Activated CD4-positive, alpha-beta T cell treated with anti-CD3 and anti-CD28 coated beads for 1 hour (primary cell): ENCODE measurements at places on chromosomes 11 and 22.

DNA sequence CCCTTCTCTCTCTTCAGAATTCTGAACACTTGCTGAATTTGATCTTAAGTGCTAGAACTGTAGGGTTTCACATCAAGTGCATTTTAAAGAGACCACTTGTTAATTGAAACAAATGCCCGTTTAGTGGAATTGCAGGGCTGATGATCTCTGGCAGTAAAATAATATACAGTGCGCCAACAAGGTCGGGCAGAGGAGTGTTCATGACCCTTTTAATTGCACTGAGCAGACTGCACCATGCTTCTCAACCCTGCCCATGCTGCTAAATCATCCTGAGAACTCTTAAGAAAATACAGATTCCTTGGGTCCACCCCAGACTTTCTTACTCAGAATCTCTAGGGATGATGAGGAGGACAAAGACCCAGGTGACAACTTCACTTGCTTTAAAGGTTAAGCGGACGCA is 73.5 kb downstream of the SC5D start:
- no peak for DNase-seq

- DNase-seq: no peak
These were observed 30.7 kb downstream of the PRR5L start for GRCh38 chr11:36326524-36327419.

- no peak for DNase-seq
These were observed 28.9 kb downstream of the SLC22A12 start for GRCh38 chr11:64619811-64620380.

GRCh38 chr11:102489186-102490145 is 36.9 kb upstream of the TMEM123 start:
- DNase-seq: no peak

DNA sequence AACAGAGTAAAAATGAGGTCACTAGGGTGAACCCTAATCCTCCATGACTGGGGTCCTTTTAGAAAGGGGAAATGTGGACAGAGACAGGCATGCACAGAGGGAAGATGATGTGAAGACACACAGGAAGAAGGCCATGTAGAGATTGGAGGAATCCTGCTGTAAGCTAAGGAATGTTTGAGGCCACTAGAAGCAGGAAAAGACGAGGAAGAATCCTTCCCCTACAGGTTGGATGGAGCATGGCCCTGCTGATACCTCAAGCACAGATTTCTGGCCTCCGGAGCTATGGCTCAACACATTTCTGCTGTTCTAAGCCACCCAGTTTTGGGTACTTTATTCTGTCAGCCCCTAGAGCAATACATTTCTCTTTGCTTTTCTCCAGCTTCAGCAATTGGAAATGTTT is 486.9 kb downstream of the MIAT start:
- DNase-seq: no peak

GRCh38 chr11:127875131-127875530 is 712.2 kb downstream of the ETS1 start:
- no peak for DNase-seq

DNA sequence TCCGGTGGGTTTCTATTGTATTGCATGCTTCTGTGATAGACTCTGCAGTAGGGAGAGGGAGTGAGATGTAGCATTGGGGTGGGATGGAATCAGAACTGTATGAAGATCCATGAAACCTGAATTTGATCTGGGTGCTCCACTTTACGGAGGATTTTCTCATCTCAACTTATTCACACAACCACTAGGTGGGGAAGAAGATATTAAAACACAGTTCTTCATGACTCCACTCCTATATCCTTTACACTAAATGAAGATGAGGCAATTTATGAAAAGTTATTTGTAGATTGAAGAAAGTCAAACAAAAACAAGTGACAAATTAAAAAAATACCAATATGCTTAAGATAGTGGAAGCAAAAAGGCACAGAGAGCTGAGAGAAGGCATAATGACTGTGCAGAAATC is 92.6 kb upstream of the PDGFD start:
- DNase-seq: no peak

DNA sequence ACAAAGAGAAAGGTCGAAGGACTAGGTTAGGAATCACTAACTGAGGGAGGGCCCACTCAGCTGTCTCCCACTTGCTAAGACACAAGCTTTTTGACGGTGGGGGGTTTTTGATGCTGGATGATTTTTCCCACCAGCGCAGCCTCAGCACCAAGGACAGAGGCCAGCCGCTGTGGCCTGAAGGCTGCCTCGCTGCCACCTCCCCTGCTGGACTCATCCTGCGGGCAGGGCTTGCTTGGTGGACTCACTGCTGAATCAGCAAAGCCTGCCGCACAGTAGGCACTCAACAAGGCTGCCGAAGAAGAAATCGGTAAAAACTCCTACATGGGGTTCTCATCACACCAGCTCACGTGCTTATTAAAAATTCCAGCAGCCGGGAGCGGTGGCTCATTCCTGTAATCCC is 2.6 kb downstream of the ALG12 start:
- DNase-seq: no peak

- DNase-seq: peak; percentile 52
These were observed 12.7 kb upstream of the TREH start for GRCh38 chr11:118691926-118692830.

- no peak for DNase-seq
These were observed 82.2 kb upstream of the SUSD2 start for GRCh38 chr22:24099071-24099470.

DNA sequence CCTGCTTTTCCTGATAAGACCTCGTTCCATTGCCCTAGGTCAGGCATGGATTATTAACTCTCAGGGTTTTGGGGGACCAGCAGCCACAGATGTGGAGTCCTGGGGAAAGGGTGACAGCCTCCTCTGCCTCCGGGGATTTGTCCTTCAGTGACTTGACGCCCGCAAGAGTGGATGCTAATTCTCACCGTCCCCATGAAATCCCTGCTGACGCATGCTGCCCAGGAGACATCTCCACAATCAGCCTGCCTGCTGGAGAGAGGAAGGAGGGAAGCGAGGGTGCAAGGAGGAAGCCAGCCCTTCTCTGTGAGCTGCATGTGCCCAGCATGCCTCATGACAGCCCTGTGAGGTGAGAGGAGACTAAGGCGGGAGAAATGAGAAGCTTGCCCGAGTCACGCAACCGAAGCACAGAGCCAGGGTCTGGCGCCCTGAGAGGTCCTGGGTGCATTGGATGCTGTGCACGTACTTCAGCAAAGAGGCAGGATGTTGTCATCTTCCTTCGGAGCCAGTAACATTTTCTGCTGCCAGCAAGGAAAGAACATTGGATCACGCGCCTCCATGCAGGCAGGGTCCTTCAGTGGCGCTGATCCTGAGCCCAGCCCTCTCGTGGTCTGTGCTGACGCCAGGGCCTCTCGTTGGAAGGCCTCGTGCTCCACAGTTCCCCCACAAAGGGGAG is 27.3 kb upstream of the KRTAP5-6 start:
- no peak for DNase-seq

DNA sequence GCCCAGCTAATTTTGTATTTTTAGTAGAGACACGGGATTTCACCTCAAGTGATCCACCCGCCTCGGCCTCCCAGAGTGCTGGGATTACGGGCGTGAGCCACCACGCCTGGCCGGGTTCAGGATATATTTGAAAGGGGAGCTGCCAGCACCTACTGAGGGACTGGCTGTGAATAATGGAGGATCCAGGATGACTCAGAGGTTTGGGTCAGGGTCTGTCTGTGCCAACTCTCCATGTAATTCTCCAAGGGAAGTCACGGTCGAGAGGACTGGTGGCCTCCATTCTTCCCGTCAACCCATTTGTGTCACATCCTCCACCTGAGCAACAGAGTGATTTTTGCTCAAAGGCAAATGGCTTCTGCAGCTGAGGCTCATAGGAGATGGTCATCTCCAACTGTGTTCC is 3.6 kb upstream of the ARRB1 start:
- no peak for DNase-seq

DNA sequence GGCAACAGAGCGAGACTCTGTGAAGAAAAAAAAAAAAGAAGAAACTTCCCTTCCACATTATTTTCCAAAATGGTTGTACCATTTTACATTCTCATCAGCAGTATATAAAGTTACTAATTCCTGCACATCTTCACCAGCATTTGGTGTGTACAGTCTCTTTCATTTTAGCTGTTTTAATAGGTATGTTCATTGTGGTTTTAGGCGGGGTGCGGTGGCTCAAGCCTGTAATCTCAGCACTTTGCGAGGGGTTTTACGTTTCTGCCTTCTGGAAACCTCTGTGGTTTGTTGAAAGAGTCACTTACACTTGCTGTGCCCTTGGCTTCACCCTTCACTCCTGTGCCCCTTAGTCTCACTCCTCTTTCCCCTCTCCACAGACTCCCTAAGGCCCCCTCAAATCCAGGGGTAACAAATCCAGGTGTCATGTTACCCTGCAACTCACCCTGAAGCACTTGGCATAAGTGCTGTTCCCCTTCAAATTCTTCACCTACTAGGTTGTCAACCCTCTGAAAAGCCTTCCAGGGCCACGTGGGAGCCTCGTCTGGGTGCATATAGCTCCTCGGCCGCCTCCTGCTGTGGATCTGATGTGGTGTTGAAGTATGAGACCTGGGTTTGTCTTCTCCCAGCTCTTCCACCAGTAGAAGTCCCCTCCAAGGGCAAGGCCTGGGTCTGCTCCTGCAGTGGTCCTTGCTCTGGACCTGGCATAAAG is 20.8 kb downstream of the TOB2 start:
- no peak for DNase-seq

- no peak for DNase-seq
These were observed 39.9 kb downstream of the SERGEF start for GRCh38 chr11:17972987-17973386.

- DNase-seq: no peak
These were observed 6.9 kb upstream of the MUC5AC start for GRCh38 chr11:1150769-1151365.

GRCh38 chr11:11543656-11544055 is 78.1 kb downstream of the GALNT18 start:
- no peak for DNase-seq

GRCh38 chr22:29651652-29652051 is 48.2 kb downstream of the NF2 start:
- no peak for DNase-seq

- DNase-seq: no peak
These were observed 26.2 kb downstream of the ELF5 start for GRCh38 chr11:34487430-34487829.

GRCh38 chr22:27725661-27726060 is 75.9 kb downstream of the MN1 start:
- DNase-seq: no peak

GRCh38 chr11:65013888-65014725 is at the start of gene ARL2:
TSS of gene ARL2 (plus strand) at chr11:65014160. CDS start at chr11:65014208, 48 bp downstream.
- peak; percentile 75 for DNase-seq

DNA sequence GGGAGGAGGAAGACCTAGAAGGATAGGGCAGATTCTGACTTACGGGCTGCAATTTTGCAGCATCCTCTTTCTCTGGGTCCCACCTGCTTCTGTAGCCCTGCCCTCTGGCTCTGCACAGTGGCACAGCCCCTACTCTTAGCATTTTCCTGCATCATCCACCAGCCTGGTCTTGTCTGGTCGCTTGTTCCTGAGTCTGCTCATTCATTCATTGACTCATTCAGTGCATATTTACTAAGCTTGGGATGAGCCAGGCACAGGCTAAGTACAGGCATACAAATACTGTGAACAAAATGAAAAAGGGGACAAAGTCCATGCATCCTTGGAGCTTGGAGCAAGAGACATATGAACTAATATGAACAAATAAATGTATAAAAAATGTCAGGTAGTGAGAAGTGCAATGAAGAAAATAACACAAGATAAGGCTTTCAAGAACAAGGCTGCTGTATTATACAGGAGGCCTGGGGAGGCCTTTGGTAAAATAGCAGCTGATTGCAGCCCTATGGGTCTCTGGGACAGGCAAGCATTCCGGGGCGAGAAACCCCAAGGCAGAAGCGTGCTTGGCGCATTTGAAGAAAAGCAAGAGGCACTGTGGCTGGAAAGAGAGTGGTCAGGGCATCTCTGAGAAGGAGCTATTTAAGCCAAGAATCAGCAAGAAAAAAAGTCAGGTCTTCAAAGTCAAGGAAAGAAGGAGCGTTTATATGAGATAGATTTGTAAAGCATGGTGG is 108.0 kb upstream of the ALX4 start:
- no peak for DNase-seq

GRCh38 chr11:23473782-23474181 is 613.5 kb upstream of the CCDC179 start:
- DNase-seq: no peak

DNA sequence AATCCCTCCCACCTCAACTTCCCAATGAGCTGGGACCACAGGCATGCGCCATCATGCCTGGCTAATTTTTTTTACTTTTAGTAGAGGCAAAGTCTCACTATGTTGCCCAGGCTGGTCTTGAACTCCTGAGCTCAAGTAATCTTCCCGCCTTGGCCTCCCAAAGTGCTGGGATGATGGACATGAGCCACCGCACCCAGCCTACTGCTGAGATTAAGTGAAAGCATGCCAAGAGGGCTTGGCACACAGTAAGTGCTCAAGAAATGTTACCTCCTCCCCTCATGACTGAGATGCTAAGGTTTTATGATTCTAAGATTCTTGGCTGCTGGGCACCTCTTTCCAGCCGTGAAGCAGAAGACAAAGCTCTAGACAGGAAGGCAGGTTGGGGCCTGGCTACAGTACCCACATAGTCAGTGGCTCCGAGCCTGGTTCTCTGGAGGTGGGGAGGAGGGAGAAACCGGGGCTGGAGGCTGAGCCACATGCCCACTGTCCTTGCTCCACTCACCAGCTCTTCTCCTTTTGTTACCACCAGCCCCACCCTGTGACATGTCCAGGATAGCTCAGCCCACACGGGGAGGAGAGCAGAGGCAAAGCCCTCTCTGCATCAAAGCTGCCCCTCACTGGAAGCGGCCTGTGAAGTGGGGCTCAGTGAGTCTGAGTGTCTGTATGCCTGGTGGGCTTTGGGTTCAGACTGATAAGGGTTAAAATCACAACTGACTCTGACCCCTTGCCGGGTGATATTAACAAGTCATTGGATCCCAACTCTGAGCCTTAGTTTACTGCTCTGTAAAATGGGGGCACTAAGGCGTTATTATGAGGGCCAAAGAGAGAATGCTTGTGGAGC is 12.9 kb downstream of the ARHGEF17 start:
- no peak for DNase-seq

DNA sequence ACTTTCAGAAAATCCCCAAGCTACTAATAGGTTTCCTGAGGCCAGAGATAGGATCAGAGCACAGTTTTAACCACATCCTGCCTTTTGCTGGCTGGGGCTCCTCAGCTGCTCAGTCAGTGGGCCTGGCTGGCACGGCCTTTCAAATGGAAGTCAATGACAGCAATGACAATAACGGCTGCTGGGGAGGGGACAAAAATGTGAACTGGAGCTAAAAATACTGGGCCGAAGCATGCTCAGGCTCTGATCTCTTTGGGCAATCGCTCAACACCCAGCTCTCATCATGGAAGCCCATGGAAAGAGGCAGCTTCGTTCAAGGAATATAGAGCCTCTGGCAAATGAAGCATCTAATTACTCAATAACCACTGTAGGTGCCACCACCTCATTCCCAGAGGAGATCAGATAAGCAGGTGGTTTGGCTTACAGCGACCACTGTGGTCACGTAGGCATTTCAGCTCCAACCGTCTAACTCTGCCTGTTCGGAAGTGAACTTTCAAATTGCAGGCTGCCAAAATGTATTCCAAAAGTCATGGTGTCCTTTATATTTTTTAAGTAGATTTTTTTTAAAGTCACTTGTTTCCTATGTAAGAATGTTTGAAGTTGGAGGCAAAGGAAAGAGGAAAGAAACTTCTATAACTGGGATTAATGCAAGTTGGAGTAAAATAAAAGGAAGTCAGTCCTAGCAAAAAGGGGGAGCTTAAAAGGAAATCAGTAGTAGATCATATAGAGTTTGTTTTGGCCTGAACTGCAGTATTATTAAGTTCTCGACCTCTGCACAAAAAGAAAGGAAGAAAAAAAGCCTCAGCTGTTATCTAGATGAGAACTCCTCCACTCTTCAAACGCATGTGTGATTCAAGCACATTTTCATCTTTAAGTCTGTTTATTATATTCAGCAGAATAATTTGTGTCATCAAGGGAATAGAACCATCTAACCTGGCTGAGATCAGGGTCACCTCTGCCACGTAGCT is 14.1 kb downstream of the WT1 start:
- DNase-seq: no peak
